Activated T-cell treated with anti-CD3 and anti-CD28 coated beads, Interleukin-2, amount 50 U/mL, for 1 hour (primary cell): ENCODE measurements at places on chromosomes 12 and 14.

- no peak for DNase-seq
These were observed 325.7 kb downstream of the CEP128 start for GRCh38 chr14:80615831-80616230.

GRCh38 chr12:132018193-132018916 is 68.6 kb downstream of the EP400 start:
- no peak for DNase-seq

DNA sequence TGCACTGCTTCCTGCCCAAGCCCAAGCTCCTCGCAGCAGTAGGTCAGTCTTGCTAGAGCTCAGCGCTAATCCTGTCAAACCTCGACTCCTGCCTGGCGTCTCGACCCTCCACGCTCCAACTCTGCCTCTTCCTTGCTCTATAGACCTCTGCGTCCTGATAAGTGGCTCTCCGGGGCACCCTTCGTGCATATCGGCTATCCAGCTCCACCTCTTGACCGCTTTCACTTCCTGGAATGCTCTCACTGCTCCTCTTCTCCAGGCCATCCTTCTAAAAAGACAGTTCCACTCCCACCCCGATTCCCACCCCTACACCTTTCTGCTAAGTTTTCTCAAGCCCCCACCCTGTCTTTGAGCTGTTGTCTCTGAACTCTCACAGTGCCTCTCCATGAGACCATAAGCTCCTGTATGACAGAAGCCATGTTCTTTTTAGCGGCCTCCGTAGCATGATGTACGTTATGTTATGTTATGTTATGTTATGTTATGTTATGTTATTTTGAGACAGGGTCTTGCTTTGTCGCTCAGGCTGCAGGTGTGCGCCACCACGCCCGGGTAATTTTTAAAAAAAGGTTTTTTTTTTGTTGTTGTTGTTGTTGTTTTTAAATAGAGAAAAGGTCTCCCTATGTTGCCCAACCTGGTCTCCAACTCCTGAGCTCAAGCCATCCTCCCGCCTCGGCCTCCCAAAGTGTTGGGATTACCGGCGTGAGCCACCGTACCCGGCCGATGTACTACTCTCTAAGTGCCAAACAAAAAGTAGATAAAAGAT is 601 bp downstream of the COX14 start:
- DNase-seq, result no peak

DNA sequence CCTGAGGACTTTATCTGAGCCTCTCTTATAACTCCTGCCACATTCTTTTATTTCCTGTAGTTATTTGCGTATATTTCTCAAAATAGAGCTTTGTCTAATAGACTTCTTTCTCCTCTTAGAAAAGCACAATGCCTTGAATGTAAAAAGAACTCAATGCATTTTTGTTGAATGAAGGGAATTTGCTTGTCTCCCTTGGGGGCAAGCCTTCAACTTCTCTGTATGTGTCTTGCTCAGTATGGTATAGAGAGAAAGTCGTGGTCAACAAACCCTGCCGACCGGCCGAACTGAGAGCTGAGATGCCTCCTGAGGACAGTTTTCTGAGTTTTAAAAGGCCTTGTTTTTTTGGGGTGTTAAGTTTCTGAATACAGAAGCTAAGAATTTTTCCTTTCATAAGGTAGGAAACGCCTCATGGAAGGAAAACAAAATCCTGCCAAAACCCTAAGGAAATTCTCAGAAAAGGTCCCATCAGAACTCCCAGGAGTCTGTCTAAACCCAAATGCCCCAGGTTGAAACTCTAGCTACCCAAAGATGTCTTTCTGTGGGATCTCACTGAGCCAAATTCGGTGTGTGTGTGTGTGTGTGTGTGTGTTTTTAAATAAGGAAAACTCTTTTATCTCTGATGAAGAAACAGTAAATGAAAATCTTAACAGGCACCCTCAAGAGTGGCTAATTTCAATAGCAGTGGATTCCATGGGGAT is 136.6 kb downstream of the C12orf75 start:
- no peak for DNase-seq

- no peak for DNase-seq
These were observed 106.5 kb downstream of the ETV6 start for GRCh38 chr12:11756022-11756421.
